Occipital lobe (tissue), 3 donors: ENCODE measurements at places on chromosomes 4 and X.

DNA sequence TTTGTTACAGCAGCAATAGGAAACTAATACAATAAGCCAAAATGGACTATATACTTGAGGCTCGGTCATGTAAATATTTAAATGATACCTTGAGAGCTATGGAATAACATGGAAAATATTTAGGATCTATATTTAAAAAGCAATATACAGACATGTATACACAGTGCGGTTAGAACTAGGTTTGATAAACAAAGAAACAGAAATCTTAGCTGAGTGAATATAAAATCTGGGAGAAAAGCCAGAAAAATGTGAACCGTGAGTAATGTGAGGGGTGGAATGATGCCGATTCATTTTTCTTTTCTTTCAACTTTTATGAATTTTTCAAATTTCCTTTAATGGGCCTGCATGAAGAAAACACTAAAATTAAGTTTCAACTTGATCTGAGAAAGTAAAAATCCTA is 104.1 kb downstream of the ATXN3L start:
- no peak for DNase-seq

DNA sequence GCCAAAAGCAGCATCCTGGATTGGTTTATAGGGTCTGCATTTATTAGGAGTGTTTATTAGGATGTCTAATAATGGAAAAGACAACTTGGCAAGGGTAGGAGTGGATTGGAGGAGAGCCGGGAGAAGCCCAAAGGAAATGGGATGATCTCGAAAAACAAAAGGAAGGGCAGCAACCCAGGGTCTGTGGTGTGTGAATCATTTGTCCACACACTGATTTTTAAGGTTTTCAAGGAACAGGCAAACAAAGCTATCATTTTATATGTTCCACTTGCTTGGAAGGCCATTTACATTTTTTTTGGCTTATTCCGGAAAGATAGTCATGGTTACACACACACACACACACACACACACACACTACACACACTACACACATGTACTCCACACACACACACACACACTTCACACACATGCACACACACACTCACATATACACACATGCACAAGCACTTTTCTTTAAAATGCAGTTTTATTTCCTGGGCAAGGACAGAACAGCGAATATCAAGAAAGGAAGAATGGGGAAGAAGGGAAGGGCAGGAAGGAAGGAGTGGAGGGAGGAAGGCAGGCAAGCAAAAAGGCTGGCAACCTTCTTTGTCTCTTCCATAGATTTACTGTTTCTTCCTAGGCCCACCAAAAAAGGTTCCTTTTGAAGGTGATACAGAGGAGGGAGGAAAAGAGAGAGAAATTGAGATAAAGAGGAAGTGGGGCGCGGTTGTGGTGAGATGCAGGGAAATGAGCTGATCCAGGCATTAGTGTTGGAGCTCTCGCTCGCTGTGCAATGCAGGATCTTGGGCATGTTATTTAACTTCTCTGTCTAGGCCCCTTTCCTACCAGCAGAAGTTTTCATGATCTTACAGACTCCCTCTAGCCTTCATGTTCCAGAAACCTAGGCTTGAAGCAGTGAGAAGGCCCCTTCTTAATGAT is 88.6 kb upstream of the MAML3 start:
- DNase-seq: no peak

DNA sequence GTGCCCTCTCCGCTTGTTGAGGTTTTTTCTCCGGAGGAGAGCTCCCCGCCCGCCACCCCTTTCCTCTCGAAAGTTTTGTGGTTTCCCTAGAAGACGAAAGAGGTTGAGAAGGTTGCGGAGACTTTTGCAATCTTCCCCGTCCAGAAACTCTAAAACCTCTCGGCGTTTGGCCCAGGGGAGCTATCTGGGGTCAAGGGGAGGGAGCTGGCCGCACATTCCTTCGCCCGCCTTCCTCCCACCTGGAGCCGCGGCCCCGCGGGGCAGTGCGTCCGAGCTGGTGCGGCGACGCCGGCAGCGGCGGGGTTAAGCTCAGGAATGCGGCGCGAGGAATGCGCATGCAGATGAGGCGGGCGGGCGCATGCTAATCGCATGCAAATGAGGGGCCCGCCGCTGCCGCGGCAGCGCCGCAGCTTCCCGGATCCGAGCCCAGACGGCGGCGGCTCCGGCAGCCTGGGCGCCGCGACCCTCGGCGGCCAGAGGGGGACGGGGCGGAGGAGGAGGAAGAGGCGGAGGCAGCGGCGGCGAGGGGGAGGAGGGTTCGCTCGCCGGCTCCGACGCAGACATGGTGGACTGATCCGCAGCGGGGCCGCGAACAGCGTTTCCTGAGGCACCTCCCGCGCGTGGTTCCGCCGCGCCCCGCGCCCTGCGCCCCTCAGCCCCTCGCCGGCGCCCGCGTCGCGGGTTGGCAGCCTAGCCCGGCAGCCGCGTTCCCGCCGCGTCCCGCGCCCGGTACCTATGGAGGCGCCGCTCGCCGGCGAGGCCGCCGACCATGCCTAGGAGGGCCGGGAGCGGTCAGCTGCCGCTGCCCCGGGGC is at the start of gene WWC2:
TSS of gene WWC2 (plus strand) at position 535 of the 814 bp plus-strand sequence. CDS start at position 770, 235 bp downstream.
- peak; percentile 67 for DNase-seq

DNA sequence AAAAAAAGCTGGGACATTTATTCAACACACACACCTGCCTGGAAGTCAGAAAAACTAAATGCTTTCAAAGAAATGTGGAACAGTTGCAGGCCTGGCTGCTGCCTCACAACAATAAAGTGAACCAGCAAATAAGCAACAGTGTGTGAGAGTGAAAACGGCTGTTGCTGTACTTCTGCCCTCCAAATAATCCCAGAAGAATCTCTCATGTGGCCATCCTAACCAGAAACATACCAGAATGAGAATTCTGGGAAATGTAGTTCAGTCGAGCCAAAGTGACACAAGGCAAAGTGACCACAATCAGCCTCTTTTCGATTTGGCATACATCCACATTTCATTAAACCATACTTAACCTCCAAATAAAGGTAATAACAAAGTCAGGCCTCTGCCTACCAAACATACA is 204.5 kb downstream of the SLC7A11 start:
- DNase-seq: no peak

GRCh38 chrX:122565952-122566351 is 618.1 kb upstream of the GRIA3 start:
- DNase-seq: no peak
